Amniotic epithelial cell (primary cell): ENCODE measurements at places on chromosomes 16 and 17.
A peak's percentile ranks its signal among the peaks of the same experiment; 100 is the strongest.

GRCh38 chr17:46910179-46910927 lies 12.6 kb upstream of the GOSR2 start:
- DNase-seq: no peak

DNA sequence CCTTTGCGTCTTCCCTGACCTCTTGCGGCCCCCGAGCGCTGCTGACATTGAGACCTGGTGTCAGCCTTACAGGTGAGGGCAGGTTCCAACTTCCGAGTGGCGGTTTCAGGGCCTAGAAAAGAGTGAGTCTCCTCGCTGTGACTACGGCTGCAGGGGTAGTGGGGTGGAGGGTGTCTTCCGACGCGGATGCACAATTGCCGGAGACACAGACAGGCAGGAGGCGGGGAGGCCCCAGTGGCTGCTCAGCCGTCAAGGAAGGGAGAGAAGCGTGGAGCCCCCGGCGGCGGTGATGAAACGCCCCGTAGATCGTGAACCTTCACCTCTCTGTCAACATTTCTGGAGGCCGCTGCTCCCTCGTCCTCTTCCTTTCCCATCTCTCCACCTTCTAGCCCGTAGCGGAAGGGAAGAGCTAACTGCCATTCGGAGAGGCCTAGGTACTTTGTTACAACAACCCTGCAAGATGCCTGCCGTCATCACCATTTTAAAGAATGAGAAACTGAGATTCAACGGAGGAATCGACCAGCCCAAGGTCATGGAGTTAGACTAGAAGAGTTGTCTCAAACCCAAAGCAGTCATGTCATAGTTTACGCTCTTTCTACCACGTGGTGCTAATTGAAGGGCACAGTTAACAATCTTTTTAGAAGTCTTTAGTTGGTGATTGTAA lies 485 bp downstream of the DNAJA3 start:
- no peak for DNase-seq

DNA sequence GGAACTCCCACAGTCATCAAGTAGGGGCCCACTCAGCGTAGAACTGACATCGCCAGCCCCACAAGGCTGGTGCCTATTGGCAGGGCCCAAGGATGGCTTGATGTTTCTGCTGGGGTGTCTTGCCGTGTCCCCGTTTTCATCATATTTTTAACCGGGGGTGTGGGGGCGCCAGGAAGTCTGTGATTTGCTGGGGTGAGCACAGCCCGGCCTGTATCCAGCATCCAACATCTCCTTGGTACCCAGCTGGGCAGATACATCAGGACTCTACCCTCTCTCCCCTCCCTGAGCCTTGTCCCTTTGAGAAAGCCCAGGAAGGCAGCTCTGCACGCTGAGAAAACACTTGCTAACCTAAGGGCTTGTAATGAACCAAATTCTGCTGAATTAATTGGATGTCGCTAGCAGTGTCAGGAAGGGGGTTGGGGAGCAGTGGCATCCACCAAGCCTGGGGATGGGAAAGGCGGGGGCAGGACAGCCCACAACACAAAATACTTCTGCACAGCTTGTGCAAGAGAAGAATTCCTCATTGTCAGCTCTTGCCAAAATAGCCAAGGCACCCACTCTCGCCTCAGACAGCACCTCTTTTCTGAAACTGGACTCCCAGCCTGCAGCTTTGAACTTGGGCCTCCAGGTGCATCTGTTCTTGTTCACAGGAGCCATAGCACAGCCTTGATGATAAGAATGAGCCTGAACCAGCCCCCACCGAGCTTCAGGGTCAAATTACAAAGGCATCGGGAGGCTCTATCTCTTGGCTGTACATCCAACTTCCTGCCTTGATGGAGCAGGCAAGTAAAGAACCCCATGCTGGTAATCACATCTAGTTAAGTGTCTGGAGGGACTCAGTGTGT lies 63.7 kb upstream of the LYRM9 start:
- DNase-seq: peak; percentile 23

- peak; percentile 91 for DNase-seq
These were observed 26.4 kb upstream of the CLEC18A start for GRCh38 chr16:69924777-69925191.

GRCh38 chr17:74512036-74512435 lies 19.2 kb downstream of the CD300LB start:
- no peak for DNase-seq

DNA sequence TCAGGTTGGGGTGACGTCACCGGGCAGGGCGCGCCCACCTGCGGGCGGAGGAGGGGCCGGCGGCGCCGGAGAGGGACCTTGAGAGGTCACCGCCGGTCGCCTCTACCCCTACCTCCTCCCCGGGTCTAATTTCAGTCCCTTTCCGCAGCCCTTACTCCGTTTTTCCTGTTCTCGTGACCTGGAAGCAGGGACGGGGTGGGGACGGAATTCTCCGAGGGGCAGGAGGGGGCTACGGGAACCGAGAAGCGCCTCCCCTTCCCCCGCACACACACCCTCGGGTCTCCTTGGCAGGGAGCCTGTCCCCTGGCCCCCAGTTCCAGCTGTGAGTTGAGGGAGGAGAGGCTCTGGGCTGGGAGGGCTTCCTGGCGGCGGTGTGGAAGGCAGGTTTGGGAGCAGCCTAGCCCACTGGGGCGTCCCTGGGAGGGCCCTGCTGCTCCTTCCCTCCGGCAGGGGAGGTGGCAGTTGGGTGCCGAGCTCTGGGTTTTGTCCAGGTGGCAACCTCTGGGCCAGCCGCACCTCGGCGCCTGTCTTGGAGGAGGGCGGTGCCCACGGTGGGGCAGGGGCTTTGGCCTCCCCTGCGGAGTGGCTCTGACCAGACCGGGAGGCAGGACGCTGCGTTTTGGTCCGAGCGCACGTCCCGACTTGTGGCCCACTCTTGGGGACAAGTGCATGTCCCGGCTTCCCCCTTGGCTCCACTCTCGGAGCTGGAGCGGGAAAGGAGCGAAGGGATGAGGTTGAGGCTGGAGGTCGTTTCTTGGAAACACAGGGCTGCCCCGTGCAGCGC lies 773 bp downstream of the SYNGR3 start:
- DNase-seq: no peak

GRCh38 chr17:32777436-32777835 lies 99.5 kb downstream of the MYO1D start:
- peak; percentile 42 for DNase-seq

DNA sequence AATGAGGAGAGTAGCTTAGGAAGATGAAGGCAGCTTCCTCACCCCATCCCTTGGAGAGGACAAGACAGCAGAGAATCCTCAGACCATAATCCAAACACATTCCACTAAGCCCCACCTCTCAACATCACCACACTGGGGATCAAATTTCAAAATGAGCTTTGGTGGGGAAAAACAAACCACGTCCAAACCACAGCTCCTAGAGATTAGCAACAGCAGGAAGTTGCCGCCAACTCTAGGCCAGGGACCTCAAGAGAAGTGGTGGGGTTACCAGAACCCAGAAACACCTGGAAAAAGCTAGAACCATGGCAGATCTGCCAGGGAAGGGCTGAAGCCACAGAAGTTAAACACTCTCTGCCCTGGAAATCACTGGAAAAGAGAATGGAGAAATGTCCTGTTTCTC lies 571.6 kb downstream of the HS3ST4 start:
- no peak for DNase-seq

GRCh38 chr17:16406742-16407674 lies 8.4 kb upstream of the TRPV2 start:
- DNase-seq: no peak

DNA sequence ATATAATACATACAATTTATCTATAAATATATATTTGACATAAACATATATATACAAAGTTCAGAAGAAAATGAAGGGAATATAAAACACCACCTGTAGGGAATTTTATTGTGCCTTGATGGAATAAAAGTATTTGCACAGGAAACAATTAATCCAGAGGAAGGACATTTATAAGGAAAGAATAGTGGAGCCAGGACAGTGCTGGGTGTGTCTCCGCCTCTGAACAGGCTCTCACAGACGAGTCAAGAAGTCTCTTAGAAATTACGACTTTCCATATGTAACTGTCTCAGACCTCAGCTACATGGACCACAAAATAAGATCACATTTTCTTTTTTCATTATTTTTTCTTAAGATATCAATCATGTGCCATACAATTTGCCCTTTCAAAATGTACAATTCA lies 93.9 kb downstream of the TMEM114 start:
- no peak for DNase-seq

DNA sequence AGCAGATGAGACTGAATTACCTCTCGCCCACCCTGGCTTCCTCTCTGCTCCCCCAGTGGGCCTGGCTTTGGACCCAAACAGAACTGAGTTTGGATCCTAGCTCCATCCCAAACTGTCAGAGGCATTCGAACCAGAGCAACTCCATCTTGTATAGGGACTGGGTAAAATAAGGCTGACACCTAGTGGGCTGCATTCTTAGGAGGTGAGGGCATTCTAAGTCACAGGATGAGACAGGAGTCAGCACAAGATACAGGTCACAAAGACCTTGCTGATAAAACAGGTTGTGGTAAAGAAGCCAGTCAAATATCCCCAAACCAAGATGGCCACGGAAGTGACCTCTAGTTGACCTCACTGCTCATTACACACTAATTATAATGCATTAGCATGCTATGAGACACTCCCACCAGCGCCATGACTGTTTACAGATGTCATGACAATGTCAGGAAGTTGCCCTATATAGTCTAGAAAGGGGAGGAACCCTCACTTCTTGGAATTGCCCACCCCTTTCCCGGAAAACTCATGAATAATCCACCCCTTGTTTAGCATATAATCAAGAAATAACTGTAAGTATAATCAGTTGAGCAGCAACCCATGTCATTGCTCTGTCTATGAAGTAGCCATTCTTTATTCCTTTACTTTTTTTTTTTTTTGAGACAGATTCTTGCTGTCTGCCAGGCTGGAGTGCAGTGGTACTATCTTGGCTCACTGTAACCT lies 44.4 kb downstream of the LYRM1 start:
- peak; percentile 46 for DNase-seq

DNA sequence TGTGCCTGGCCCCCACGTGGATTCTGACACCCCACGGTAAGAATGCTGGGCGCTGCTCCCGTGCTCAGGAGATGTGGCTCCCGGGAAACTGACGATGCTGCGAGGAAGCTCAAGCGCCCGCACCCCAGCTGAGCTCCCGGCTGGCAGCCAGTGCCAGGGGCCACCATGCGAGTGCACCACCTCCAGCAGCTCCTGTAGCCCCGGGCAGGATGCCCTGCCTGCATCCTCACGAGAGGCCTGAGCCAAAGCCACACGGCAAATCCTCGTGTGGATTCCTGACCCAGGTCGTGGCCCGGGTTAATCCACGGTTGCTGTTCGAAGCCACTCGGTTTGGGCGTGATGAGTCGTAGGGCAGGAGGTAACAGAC lies 11.6 kb upstream of the DPEP1 start:
- DNase-seq: no peak

- peak; percentile 29 for DNase-seq
These were observed 1.2 kb downstream of the NFATC3 start for GRCh38 chr16:68086336-68086841.

- no peak for DNase-seq
These were observed 8.9 kb downstream of the TNFAIP1 start for GRCh38 chr17:28344435-28344901.

GRCh38 chr16:17696616-17697015 lies 225.9 kb upstream of the XYLT1 start:
- DNase-seq: no peak

DNA sequence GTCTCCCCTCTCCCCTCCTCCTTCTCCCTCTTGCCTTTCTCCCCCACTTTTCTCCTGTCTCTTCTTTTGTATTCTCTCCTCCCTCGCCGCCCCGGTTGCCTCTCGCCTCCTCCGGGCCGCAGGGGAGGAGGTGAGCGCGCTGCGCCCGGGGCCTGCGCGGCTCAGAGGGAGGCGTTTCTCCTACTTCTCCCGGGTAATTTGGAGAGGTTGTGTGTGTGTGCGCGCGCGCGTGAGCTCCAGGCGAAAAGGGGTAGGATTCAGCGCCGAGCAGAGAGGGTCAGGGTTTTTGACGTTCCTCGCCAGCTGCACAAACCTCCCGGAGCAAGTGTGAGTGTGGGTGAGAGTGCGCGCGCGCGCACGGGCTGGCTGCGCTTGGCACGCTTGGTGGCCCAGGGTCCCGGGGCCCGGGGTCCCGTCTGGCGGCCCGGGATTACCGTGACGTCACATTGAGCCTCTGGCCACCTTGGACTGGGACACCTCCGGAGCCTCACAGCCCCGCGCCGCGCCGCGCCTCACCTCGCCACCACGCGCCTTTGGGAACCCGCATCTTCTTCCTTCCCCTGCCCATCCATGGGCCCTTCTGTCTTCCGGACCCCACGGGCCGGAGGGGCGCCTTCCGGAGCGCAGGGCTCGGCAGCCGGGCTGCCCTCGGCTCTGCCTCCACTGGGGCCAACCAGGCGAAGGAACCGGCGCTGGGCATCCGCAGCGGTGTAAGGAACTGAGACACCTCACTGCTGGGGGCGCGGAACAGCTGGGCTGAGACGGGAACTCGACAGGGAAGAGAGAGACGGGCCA lies 479 bp downstream of the IRX6 start:
- no peak for DNase-seq

- DNase-seq: no peak
These were observed 221.4 kb upstream of the RBFOX1 start for GRCh38 chr16:7111265-7111664.

DNA sequence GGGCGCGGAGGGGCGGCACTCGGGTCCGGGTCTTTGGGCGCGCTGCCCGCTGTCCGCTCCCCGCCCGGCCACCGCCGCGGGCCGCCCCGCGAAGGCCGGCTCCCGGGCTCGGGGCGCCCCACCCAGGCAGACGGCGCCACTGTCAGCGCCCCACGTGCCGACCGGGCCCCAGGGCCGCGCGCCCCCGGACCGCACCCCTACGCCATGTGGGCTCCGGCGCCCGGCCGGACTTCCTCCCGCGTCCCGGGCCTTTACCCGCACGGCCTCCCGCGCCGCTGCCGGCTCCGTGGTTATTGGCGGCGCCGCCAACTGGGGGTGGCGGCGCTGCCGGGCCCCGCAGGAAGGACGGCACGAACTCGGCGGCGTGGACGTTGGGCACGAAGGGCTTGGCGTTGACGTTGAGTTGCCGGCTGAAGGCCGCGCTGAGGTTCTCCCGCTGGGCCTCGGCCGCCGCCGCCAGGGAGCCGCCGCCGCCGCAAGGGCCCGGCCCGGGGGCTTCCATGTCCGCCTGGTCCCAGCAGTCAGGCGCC lies 577 bp downstream of the GSPT1 start:
- DNase-seq: no peak

DNA sequence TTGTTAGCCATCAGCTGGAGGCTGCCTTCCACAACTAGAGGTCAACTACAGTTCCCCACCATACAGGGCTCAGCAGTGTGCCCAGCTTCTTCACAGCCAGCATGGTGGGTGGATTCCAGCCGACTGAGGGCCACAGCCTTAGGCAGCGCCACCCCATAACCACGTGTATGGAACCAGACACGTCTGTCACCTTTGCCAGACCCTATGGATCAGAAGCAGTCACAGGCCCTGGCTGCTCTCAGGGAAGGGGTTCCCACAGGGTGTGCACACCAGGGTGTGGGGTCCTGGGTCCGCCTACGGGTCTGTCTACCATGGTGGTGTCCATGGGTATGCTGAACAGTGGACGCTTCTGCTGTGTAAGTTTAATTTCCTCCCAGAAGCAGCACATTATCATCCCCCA lies 265.0 kb upstream of the FOXF1 start:
- DNase-seq: no peak
